NCI-H748 treated with DMSO at 0.1 percent for 48 hours (cell line): ENCODE measurements at places on chromosomes 7 and 10.
A peak's percentile ranks its signal among the peaks of the same experiment; 100 is the strongest.

DNA sequence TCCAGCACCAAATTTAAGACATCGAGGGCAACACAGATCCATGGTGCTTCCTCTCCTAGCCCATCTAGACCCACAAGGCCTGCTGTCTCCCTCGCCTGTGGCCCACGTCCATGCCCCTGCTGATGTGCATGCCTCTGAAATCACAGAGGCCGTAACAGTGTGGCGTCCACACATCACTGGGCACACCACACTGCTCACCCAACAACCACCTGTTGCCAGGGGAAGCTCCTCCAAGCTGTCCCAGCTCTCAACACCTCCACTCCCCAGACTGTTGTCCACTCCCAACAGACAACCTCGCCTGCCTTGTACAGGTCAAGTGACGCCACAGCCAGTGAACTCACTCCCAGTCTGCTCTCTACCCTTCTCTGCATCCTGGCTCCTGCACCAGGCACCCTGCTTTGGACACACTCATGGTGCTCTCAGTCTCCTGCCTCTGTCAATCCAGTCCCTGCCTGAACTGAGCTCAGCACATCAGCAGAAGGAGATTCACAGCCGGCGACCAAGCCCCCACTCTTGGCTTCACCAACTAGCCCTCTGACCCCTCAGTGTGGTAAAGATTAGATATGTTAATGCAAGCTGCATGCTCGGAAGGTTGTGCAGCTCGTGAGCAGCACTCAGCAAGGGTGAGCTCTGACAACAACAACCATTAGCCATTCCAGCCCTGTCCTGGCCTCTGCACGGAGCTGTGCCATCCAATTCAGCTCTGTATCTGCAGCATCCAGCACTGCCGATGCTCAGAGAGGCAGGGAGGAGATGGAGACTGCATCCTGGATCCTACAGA lies 197.0 kb downstream of the TNS3 start:
- DNase-seq, result no peak

- no peak for DNase-seq
These were observed 122.0 kb upstream of the ANK3 start for GRCh38 chr10:60511477-60512229.

DNA sequence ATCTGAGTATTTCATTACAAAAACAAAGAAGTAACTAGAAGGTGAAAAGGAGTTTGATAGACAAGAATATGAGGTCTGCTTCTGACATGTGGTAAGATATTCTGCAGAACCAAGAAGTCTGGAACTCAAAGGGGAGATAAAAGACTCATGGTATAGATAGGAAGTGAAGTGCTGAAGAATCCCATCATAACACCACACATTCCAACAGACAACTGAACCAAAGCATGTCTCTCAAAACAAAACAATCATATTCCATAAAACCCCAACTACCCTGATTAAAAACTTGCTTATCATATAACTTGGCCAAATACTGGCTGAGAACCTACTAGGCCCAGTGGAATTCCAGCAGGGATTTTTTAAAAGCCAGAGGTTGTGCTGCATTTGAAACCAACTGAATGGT lies 178.7 kb downstream of the JAZF1 start:
- no peak for DNase-seq

GRCh38 chr7:37037286-37037685 lies 313.0 kb upstream of the AOAH start:
- no peak for DNase-seq

DNA sequence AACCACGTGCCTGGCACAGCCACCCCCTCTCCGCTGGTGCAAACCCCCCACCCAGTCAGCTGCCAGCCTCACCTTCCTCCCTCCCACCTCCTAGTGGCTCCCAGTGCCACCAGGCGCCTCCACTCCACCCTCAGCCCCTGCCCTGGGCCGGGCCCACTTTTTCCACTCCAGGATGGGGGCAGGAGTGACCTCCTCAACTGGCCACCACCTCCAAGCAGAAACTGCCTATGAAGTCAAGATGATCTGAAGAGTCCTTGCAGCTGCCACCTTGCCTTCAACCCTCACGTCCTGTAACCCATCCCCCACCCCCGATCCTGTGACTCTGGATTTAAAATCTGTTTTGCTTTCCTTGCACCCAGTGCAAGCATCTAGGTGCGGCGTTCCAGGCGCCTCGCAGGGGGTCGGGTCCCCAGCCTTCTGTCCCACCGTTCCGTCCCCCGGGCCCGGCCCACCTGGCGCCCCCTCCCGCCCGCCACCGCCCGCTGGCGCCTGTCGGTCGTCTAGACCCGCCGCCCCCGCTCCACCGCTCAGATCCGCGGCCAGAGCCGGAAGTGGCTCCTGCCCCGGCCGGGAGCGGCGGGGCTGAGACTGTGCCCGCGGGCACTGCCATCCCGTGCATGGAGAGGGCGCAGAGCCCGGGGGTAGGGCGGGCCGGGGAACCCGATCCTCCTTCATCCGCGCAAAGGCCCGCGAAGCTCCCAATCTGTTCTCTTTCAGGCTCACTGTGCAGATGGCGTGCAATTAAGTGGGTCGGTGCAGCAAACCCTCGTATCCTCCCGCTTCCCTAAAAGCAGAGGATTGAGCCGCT lies 51.2 kb upstream of the GTF2I start:
- no peak for DNase-seq

DNA sequence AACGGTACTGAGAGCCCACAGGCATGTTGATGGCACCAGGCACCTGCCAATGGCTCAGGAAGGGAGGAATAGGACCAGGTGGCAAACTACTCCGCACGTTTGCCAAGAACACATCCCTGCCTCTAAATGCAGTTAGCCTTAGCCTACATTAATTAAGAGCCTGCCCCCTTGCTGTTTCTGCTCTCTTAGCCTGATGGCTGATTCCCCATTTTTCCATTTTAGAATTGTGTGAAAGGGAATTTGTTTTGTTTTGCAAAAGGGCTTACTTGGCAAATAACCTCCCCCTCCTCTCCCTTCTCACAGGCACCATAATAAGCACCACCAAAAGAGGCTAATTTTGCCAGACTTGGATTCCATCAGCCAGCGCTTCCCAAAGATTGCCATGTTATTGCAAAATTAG lies 1203.2 kb downstream of the SORCS3 start:
- no peak for DNase-seq

- no peak for DNase-seq
These were observed 155.8 kb upstream of the CHST15 start for GRCh38 chr10:124249196-124249595.

GRCh38 chr10:16816830-16817124 lies 447 bp downstream of the RSU1 start:
- DNase-seq, result no peak

GRCh38 chr7:79806161-79806734 lies 328.4 kb upstream of the GNAI1 start:
- DNase-seq, result no peak

- no peak for DNase-seq
These were observed 11.2 kb downstream of the SFTPD start for GRCh38 chr10:79937701-79938151.

- no peak for DNase-seq
These were observed 48.4 kb upstream of the CUL1 start for GRCh38 chr7:148650232-148650858.

DNA sequence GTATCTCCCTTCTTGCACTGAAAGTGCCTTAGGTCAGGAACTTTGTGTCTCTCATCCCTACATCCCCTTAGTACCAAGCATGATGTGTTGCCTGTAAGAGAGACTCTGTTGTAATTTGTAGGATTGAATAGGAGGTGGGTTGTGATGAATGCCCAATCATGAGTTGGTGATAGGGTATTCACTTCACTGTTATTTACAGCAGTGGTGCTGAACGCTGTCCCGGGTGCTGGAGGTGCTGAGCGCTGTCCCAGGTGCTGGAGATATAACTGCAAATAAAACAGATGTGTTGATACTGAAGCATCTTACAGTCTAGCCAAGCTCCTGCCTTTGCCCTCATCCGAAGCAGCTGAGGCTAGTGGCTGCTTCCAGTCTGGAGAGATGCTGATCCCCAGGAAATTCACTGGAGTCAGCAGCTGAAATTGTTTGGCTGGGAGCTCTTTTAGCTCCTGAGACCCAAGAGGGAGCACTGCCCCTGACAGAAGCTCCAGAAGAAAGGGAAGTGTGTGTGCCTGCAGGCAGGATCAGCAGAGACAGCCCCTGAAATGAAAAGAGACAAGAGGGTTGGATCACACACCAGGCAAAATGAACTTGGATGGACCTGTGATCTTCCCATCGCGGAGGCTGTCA lies 183.4 kb downstream of the SORCS3 start:
- DNase-seq, result no peak

- no peak for DNase-seq
These were observed 91.3 kb downstream of the CYTH3 start for GRCh38 chr7:6181136-6181535.

DNA sequence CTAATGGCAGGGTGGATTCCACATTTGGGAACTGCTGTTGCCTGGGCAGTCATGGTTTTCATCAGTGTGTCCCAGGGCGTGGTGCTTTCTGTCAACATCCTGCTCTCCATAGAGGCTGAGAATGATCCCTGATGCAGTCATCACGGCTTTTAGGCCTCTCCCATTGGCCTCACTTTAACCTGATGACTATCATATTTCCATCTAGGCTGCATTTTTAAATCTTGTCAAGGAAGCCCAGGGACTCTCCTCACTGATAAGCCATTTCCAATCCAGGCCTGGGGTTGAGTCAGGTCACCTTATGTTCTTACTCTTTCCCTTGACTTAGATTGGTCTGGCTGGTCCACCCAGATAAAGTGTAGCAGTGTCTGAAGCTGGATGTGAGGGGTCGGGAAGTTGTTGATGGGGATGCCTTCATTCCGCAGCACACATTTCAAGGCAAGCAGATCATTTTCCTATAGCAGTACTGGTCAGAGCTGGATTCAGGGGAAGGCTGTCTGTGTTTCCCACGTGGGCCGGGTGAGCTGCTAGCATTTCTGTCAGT lies 177.0 kb downstream of the AUTS2 start:
- peak; percentile 67 for DNase-seq

DNA sequence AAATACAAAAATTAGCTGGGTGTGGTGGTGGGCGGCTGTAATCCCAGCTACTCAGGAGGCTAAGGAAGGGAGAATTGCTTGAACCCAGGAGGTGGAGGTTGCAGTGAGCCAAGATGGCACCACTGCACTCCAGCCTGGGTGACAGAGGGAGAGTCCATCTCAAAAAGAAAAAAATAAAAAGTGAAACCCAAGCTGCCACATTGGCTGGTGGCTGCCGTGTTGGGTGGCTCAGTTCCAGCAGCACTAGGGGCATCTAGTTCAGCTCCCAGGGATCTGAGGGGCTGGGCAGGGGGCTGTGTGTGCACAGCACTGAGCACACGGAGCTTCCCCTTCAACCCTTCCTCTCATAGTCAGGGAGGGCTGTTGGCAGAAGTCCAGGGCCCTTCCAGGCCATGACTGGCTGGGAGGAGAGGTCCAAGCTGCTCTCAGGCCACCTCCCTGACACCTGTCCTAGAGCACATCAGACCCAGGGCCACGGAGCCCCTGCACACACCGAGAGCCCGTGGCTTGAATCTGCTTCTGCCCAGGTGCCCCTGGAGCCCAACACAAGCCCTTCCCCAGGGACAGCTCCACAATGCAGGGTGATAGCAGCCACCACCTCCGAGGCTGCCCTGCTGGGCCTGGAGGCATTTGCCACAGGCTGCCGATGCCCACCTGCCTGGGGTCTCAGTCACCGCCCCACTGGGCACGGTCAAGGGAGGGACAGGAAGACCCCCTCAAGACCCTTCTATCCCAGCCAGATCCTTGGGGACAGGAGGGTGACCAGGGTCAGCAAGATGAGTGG lies 47.3 kb downstream of the YKT6 start:
- no peak for DNase-seq

- peak; percentile 65 for DNase-seq
These were observed 17.6 kb upstream of the IMPDH1 start for GRCh38 chr7:128427289-128427891.

DNA sequence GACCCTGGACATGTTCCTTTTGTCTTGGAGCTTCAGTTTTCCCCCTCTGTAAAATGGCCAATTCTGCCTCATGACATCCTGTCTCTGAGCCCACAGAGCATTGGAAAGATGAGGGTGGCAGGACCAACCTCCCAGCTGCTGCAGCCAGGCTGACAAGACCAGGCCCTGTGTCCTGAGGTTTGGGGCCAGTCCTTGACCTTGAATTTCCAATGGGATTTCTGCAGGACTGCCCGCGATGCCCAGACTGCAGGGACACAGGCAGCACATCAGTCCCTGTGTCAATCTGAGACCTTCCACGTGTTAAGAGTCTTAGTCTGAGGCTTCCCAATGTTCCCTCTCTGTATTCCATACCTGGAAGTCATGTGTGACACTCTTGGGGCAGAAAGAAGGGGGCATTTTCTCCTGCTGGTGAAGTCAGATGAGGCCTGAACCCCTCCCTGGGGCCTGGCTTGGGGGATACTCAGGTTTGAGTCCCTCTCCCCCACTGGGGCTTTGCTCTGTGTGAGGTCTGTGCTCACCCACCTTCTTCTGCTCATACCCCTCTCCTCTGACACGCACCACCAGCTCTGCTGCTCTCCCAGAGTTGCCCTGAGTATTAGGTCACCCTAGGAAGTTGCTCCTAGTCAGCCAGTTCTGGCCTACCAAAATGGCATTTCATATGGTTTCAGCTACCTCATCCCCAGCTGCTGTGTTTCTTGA lies 79.2 kb downstream of the ADCY1 start:
- DNase-seq, result no peak

- no peak for DNase-seq
These were observed 34.5 kb downstream of the EBF3 start for GRCh38 chr10:129929343-129930292.

- DNase-seq, result no peak
These were observed 29.7 kb downstream of the TMEM248 start for GRCh38 chr7:66950763-66951162.

DNA sequence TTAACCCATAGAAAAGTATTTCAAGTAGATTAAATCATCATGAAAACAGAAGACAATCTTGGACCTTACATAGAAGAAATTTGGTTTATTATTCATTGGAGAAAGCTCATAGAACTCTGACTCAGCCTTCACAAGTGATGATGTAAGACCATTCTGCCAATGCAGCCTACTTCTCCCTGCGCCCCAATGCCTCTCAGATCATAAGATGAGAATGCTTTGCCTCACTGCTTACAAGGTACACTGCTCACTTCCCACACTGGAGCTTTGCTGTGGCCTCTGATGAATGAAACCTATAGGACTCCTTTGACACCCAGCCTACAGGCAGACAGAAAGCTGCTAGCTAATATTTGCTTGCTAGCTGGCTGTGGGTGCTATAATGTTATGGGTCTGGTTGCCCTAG lies 569.4 kb upstream of the STEAP1 start:
- DNase-seq, result no peak

DNA sequence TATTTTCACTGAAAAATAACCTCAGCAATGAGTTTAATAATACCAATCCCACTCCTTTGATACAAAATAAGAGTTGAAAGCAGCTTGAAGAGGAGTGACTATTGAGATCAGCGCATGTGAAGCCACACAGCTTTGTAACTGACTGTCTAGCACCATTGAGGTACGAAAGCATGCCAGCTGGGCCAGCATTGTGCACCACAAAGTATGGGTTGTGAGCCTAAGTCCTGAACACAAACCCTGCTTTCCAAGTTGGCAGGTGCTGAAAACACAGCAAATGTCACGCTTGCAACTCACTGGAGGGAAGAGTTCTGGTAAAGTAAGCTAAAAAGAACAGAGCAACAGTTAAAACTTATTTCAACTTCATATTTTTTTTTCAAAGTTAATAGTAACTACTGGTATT lies 4.0 kb upstream of the FAM53B start:
- DNase-seq, result no peak

- no peak for DNase-seq
These were observed 127.6 kb downstream of the TNS3 start for GRCh38 chr7:47454069-47454973.

GRCh38 chr10:30017556-30017955 lies 41.8 kb downstream of the JCAD start:
- DNase-seq, result no peak

- DNase-seq, result no peak
These were observed 175.4 kb downstream of the EXOC4 start for GRCh38 chr7:133428326-133428725.
